ENCODE measurements at places on chromosomes 4 and X.

- DNase-seq = no peak
Observed at GRCh38 chr4:2995546-2996265, 32.3 kb downstream of the GRK4 start.

DNA sequence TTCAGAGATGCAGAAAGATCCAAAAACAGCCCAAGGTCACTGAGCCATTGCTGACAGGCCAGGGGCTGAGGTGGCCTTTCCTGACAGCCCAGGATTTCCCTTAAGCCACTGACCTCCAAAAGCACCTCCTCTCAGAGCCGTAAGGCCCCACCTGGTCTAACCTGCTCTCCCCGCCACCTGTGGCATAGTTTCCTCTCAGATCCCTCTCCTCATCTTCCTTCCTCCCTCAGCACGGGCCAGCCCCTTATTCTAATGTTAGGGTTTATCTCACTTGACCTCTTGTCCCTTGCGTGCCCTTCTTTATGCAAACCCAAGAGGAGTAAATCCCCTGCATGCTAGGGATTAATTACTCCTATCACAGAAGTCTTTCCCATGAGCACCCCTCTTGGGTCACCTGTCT is 113.0 kb downstream of the RBM47 start:
- no peak for DNase-seq

DNA sequence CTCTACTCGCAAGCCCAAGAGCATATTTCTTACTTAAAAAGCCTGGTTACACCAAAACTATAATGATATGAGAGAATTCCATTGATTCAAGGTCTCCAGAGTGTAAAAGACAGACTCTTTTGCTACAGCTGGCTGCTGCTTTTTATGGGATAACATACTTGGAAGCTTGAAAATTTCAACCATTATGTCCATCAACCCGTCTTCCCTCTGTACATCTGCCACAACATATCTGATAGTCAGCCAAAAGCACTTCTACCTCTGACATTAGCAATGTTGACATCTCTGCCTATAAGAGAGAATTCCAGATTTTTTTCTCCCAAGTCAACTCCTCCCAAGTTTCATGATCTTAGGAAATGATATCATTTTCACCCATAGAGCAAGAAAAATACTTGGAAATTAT is 54.4 kb upstream of the IQCM start:
- no peak for DNase-seq

DNA sequence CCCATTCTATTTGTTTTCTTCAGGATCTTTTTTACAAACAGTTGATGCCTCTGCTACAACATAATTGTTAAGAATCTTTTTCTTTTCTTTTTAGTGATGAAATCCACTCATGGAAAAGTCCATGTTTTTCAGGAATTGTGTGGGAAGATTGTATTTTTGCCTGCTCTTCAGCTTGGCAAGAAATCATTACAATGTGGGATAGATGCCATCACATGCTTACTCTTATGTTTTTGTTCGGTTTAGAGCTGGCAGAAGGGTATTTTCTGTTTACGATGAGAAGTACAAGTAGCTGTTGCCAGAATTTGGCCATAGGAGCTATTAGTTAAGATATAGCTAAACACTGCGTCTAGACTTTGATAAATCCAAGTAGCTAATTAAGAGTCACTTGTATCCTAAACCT is 2585.3 kb downstream of the ARAP2 start:
- DNase-seq = no peak

- no peak for DNase-seq
Observed at GRCh38 chrX:49210406-49210805, 10.4 kb upstream of the SYP start.

DNA sequence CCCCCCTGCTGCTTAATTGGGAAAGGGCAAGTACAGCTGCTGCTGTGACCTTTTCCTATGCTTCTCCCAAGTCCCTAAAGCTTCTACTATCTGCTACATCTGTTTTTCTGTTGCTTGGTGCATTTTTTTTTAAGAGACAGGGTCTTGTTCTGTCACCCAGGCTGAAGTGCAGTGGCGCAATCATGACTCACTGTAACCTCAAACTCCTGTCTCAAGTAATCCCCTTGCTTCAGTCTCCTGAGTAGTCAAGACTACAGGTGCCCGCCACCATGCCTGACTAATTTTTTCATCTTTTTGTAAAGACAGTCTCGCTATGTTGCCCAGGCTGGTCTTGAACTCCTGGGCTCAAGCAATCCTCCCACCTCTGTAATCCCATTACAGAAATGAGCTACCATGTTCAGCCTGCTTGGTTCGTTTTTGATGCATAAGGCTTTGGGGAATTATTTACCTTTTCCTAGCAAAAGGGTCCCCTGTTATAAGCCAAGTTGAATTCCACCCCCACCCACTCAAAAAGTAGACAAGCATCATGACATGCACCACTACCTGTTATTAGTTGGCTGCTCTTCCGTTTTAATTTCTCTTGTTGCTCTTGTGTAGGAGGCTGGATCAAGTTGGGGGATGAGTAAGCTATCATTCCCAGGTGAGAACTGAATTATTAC is 39.6 kb downstream of the DGKK start:
- no peak for DNase-seq

DNA sequence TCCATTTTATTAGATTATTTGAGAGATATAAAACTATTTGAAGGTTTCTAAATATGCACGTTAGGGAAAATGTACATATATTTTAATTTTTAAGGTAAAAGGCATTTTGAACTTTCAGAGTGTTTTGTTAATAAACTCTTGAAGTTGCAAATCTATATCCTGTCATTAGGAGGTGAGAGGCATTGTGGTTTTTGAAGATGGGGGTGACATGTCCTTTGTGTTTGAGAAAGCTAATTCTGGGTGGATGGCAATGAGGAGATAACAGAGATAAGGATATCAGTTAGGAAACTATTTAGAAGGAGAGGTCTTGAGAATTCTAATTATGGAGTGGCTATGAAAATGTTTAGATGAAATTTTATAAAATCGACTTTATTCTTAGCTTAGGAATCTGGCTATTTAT is 6.1 kb downstream of the STIM2 start:
- DNase-seq = no peak

GRCh38 chrX:105567082-105567481 is 255.3 kb upstream of the NRK start:
- DNase-seq = no peak

- DNase-seq = no peak
Observed at GRCh38 chr4:54554339-54554990, 103.3 kb upstream of the KIT start.

DNA sequence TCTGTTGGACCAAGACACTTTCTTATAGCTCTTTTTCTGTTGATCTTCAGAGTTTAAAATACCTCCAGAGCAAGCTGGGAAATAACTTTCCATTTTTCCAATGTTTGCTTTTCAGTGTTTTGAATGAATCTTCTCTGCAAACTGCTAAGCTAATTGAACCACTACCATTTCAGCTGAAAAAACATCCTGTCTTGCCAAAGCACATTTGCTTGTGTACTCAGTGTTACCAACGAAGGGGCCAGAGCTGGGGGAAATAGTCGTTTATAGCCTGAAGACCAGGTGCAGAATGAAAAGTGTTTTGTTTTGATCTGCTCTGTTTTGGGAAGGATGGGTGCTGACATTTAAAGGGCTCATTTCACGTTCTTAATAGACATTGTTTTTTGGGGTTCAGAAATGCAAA is 88.4 kb upstream of the CLNK start:
- no peak for DNase-seq

- DNase-seq = no peak
Observed at GRCh38 chr4:177696438-177696966, 254.3 kb upstream of the AGA start.

DNA sequence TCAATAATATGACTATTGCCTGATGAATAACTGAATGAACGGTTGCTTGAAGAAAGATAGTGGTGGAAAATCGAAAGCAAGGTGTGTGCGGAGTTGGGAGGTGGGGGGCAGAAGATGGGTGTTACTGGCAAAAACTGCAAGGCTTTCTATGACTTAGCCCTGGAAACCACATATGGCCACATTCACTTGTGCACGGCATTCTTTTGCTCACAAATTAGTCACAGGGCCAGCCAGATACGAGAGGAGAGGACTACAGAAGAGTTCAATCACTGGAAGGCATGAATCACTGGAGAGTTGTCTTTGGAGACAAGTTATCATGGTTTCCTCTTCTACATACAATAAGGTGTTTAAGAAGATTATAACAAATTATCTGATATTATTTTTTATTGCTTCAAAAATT is 626.5 kb upstream of the CPEB2 start:
- DNase-seq = no peak

DNA sequence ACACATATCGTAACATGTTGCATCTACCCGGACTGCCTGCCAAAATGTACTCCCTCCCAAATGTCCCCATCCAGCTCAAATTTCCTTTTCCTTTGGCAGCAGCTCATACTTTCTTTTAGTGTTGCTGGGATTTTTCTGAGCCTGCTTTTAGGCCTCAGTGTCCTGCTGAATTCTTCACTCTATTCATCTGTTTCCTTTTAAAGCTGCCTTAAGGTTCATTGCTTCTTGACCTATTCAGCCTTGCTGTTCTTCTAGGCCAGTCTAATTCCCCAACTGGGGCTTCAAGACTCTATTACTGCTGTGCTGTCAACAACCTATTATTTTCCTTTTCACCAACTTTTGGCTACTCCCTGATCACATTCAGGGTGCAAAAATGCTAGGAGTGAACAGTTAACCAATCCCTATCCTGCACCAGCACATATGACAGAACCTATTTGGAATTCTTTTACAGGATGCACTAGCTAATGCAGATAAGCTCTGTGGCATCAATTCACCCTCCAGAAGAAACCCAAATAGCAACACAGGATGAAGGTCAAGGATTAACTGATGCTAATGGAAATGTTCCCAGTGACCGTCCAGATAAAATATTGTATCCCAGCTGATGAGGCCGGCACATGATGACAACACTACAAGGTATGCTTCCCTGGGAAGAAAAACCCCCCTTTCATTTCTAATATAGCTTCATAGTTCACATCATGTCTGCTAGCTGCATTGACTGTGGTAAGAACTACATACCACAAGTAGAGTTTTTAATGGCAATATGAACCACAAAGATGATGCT is 114.7 kb upstream of the TTC29 start:
- no peak for DNase-seq

DNA sequence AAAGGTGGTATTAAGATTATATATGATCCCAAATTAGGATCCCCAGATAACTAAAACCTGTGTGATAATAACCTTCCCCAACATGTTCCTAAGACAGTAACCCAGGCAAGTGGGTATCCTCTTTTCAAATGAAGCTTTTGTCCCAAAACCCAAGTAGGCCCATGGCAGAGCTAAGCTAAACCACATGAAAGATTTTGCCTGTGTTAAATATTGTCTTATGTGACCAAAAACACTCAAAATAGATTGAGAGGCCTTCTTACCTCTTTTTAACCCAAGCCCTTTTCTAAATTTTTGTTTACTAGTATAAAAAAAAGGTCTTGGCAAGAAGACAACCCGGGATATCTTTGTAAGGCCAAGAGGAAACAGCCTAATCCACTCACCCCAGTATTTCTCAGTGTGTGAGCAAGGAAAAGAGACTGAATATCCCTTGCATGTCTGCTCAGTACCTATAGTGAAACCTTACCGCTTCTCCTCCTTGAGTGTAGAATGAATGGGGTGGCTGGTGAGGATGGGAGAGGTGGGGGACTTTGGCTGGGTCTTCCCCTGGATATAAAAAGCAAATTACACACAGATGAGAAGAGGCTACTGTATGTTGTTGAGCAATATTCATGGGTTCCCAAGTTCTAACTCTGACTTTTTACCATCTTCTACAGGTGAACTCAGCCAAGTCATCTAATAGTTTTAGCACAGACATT is 188.8 kb upstream of the BMP3 start:
- DNase-seq = no peak

DNA sequence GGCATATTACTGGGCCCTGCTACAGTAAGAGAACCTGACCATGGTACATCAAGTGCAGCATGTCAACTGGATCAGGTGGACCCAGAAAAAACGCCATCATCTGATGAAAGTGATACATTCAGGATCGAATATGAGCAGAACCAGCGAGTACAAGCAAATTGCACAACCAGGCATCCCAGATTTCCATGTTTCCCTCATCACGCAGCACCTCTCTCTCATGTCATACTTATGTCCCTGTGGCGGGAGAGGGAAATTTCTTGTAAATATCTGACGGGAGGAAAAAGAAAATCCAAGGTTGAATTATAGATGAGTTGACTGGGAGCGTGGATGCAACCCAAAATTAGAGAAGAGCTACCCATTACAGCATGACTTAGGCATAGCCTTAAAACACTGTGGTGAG is 608.5 kb upstream of the FAT1 start:
- DNase-seq = no peak

- no peak for DNase-seq
Observed at GRCh38 chr4:37719021-37719420, 32.8 kb upstream of the RELL1 start.

DNA sequence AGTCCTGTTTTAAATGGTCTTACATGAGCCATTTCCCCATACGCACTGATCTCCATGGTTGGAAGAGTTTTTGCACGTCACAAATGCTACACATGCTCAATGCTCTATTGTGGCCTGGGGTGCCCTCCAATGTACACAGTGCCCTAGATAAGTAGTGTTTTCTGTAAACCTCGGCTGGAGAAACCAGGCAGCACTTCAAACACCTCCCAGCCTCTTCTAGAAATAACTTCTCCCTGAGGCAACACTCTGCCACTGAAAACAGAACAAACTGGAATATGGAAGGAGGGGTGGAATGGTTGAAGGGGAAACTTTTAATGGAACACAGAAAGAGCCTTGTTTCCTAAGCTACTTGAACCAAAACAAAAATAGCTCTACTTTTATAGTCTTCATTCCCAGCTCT is 123.9 kb upstream of the CBR4 start:
- DNase-seq = no peak

DNA sequence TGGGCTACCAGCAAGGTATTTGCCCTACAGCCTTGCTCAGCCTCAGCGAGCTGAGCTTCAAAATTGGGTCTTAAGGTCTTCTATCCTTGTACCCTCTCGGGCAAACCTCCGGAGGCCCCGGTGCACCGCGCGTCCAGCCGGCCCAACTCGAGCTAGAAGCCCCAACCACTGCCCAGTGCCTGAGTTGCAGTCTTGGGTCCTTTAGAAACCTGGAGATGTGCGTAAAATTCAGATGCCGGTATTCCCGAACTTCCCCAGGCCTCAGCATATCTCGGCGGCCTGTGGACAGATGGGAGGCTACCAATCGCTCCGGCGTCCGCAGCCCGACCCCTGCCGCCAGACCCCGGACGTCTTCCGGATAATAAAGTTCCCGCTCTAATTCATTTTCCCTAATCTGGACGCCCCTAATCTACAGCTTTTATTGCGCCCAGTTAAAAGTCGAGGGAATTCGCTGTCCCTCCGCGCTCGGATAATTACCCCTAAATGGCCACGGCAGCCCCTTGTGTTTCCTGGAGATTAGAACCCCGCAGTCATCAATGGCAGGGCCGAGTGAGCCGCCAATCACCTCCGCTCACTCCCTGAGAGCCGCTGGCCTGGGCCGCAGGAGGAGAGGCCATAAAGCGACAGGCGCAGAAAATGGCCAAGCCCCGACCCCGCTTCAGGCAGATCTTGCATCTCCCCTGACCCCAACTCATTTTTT is 1.5 kb upstream of the MSX1 start:
- no peak for DNase-seq

Data from activated naive CD8-positive, alpha-beta T cell treated with anti-CD3 and anti-CD28 coated beads, Interleukin-2, amount 10 ng/mL, durations not matched to agents 7 days and 5 days (primary cell).